ENCODE measurements at places on chromosomes 4 and X. TPM values are rescaled to one million over a fixed set of nuclear protein-coding genes. Genes with fewer than 3 reads are reported as not detected.

- DNase-seq = no peak
Observed at GRCh38 chr4:74545448-74545847, 100.5 kb downstream of the AREG start.

GRCh38 chrX:39445336-39445735 lies 644.1 kb downstream of the MID1IP1 start:
- DNase-seq = no peak

DNA sequence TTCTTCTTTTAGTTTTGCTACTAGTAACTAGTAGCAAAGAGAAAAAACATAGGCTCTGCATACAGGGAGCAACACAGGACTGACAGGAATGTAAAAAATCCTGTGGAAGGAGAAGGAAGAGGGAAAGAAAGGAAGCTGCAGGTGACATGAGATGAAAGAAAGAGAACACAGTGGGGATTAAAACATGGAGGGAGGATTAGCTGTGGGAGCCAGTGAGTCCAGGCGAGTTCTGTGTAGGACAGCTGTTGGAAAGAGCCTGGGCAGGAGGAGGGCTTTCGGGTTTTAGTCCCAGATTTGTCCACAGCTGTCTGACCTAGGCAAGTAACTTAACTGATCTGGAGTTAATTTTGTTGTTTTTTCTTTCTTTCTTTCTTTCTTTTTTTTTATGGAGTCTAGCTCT lies 21.6 kb downstream of the CCNG2 start:
- no peak for DNase-seq

- DNase-seq = no peak
Observed at GRCh38 chr4:143374771-143375170, 38.1 kb downstream of the GAB1 start.

GRCh38 chrX:29422034-29422433 lies 793.3 kb upstream of the MAGEB2 start:
- no peak for DNase-seq

DNA sequence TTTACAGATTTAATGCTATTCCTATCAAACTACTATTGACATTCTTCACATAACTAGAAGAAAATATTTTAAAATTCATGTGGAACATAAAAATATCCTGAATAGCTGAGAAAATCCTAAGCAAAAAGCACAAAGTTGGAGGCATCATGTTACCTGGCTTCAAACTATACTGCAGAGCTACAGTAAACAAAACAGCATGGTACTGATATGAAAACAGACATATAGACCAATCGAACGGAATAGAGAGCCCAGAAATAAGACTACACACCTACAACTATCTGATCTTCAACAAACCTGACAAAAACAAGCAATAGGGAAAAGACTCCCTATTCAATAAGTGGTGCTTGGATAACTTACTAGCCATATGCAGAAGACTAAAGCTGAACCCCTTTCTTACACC lies 273.4 kb upstream of the GRIA3 start:
- DNase-seq = no peak

GRCh38 chr4:140863197-140863596 lies 107.0 kb upstream of the TBC1D9 start:
- DNase-seq = no peak

SMR3A gene
- not detected for total RNA-seq

GNL3L gene
- 75.5 TPM for total RNA-seq

SLC7A11 gene
- 2.7 TPM for total RNA-seq
